ENCODE measurements at places on chromosomes 7 and 10.

- DNase-seq = no peak
Observed at GRCh38 chr10:3829156-3830050, 44.4 kb upstream of the KLF6 start.

GRCh38 chr10:87617503-87617902 is 42.2 kb upstream of the PAPSS2 start:
- no peak for DNase-seq

DNA sequence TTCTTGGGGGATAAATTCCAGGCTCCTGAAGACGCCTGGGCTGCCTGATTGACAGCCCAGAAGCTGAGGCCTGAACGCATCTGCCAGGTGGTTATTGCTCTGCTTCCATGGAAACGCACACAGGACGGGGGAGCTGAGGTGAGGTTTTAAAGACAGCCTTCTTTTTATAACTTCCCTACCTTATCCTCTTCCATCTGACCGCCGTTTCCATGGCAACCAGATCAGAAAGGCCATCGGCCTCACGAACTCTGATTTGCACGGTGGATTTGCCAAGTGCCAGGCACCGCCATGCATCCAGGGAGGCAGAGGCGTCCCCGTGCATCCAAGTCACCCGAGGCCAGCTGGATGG is 260.9 kb downstream of the ADARB2 start:
- no peak for DNase-seq

GRCh38 chr7:24349339-24349738 is 65.3 kb downstream of the NPY start:
- DNase-seq = no peak

DNA sequence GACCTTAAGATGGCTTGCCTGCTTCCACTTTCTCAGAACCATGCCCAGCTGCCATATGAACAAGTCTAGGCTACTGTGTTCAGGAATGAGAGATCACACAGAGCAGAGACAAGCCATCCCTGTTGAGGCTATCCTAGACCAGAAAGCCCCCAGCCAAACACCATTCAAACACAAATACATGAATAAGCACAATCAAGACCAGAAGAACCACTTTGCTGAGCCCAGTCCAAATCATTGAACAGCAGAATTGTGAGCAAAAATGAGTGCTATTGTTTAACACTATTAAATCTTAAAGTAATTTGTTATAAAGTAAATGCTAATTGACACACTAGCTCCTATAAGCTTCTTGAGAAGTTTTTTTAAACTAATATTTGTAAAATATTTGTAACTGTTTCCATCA is 79.0 kb upstream of the LYZL1 start:
- DNase-seq = no peak

GRCh38 chr10:67612176-67612575 is 83.8 kb downstream of the CTNNA3 start:
- DNase-seq = no peak

GRCh38 chr10:119455609-119456434 is 86.7 kb downstream of the RGS10 start:
- no peak for DNase-seq

- DNase-seq = no peak
Observed at GRCh38 chr7:8379264-8379663, 54.1 kb upstream of the NXPH1 start.

DNA sequence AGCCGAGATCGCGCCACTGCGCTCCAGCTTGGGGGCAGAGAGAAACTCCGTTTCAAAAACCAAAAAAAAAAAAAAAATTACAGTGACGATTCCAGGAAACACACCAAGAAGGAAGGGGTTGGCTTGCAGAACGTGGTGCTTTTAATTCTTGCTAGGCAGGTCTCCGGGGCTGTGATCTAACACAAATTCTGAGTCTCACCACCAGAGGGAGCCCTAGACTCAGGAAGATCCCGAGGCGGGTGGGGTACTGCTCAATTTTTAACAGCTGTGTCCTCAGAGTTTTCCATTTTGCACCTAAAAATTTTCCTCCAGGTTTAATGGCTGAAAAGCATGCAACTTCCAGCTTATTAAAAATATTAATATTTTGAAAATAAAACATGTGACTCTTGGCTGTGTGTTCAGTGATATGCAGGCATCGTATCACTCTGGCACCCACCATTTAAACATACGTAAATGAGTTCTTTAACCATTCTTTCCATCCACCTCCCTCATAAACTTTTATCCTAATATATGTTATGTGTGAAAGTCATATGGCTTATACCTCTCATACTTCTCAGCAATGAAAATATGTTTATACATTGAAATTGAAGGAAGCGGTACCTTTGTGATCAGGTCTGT is 26.5 kb upstream of the NUB1 start:
- DNase-seq = peak; percentile 71

- peak; percentile 32 for DNase-seq
Observed at GRCh38 chr7:112213735-112214134, 7.2 kb downstream of the ZNF277 start.

DNA sequence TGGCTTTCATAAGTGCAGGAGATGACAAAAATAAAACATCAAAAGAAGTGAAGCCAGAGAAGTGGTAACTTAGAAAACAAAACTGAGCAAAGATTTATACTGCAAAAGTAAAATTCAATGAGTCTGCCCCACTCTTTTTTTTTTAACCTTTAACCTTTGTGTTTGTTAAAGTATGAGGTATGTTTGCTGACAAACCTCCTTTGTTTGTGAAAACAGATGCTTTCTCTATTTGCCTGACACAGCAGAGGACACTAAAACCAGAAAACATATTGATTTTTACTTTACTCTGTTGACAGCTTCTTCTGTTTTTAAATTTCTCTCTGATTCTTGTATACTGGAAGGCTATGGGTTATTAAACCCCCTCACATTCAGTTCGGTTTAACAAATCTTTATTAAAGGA is 57.6 kb downstream of the SGMS1 start:
- DNase-seq = no peak

DNA sequence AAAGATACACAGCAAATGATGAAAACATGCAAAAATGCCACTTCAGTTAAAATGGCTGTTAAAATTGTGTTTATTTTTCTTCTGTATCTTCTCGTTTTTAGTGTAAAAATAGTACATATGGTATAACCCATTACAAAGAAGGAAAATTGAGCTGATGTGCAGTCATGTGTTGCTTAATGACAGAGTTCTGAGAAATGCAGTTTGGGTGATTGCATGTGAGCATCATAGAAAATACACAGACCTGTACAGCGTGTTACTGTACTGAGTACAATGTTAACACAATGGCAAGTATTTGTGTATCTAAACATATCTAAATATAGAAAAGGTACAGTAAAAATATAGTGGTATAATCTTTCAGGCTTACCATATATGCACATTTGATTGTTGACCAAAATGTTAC is 7.3 kb downstream of the DMTF1 start:
- no peak for DNase-seq

GRCh38 chr7:127943541-127944521 is 87.4 kb downstream of the LRRC4 start:
- DNase-seq = no peak

- DNase-seq = no peak
Observed at GRCh38 chr10:123136806-123137642, 1.3 kb downstream of the HMX3 start.

- no peak for DNase-seq
Observed at GRCh38 chr10:93947055-93947454, 46.7 kb upstream of the PLCE1 start.

- no peak for DNase-seq
Observed at GRCh38 chr10:131930586-131931330, 29.9 kb downstream of the PPP2R2D start.

DNA sequence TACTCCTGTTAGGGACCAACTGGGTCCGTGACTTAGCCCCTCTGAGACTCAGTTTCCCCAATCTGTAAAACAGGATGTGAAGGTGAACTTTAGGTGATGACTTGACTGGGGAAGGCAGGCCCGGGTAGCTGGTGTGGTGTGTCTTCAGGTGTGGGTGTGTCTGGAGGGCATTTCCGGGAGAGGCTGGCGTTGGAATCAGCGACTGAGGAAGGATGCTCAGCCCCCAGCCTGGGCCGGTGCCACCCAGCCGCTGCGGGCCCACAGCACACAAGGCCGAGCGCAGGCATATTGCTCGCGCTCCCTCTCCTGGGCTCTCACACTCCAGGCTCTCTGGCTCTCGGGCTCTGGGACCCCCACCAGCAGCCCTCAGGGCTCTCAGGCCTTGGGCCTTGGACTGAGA is 31.7 kb upstream of the CNPY1 start:
- no peak for DNase-seq

DNA sequence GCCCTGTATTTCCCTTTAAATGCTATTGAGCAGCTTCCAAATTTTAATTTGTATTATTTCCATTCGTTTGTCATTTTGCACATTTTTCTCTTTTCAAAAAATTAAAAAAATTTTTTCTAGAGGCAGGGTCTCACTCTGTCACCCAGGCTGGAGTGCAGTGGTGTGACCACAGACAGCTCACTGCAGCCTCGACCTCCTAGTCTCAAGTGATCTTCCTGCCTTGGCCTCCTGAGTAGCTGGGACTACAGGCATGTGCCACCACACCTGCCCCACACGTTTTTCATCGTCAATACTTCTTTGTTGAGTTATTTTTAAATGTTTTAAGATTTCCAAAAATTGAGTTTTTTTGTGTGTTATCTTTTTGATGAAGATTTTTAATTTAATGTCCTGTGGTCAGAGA is 4.7 kb downstream of the RPA3 start:
- DNase-seq = no peak

DNA sequence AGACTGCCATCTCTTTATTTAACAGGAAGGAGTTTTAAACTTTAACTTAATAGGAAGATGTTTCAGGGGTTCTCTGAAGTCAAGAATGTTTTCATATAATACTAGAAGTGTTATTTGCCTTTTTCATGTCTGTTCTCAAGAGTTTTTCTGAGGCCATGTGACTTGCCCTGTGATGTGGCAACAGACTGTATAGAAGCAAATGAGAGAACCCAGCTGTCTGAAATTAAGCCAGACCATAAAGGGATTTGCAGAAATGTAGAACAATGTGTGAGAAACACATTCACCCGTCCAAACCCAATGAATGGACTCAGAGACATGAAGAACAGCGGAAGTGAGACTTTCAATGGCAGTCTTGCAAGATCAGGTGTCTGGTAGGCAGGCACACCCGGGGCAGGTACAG is 23.8 kb downstream of the MAPK8 start:
- DNase-seq = peak; percentile 7

- DNase-seq = no peak
Observed at GRCh38 chr7:23471106-23471859, 992 bp upstream of the IGF2BP3 start.

GRCh38 chr7:4995429-4995969 is 36.5 kb upstream of the MMD2 start:
- no peak for DNase-seq

GRCh38 chr7:106114716-106115383 is 2.7 kb upstream of the SYPL1 start:
- no peak for DNase-seq

DNA sequence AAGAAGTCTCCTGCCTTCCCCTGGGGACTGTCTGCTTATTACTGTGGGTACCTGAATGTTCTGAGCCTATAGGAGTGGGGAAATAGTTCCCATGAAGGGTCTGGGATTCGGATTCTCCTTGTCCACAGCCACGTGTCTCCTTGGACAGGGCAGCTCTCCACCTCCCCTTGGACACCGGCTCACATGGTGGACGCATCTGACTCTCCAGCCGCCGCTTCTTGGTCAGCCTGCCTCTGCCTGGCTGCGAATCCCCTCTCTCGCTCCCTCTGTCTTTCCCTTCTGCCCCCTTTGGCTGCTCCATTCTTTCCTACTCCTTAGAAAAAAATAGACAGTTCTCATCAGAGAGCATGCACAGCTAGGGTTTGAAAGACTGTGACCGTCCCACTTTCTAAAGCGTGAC is 46.9 kb downstream of the JAKMIP3 start:
- no peak for DNase-seq

Measured in inflammatory macrophage treated with lipopolysaccharide for 4 hours (primary cell).